ENCODE measurements at places on chromosomes 12 and 14.

- no peak for DNase-seq
These were observed 54.9 kb downstream of the OTOGL start for GRCh38 chr12:80154261-80154660.

- DNase-seq = no peak
These were observed 1.4 kb downstream of the KRT2 start for GRCh38 chr12:52650520-52651081.

GRCh38 chr12:47774663-47775062 is 1.6 kb downstream of the SLC48A1 start:
- no peak for DNase-seq

DNA sequence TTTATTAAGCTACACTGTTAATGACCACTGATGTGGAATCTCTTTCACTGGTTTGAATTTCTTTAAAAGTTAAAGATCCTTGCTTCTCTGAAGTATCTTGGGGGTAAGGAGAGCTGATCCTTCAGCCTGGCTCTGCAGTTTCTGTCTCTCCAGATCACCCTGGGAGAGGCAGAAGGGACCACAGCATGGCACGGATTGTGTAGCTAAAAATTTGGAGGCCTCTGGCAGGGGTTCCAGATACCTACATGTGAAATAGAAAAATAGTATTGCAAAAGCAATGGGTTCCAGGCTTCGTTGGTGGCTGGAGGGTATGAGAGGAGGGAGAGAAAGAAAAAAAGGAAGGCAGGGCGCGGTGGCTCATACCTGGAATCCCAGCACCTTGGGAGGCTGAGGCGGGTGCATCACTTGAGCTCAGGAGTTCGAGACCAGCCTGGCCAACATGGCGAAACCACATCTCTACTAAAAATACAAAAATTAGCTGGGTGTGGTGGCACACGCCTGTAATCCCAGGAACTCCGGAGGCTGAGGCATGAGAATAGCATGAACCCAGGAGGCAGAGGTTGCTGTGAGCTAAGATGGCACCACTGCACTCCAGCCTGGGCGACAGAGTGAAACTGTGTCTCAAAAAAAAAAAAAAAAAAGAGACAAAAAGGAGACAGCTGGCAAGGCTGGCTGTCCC is 3.4 kb downstream of the CHST11 start:
- no peak for DNase-seq

Data from bone marrow (tissue), 2 donors.